ENCODE measurements at places on chromosomes 12 and 14.

DNA sequence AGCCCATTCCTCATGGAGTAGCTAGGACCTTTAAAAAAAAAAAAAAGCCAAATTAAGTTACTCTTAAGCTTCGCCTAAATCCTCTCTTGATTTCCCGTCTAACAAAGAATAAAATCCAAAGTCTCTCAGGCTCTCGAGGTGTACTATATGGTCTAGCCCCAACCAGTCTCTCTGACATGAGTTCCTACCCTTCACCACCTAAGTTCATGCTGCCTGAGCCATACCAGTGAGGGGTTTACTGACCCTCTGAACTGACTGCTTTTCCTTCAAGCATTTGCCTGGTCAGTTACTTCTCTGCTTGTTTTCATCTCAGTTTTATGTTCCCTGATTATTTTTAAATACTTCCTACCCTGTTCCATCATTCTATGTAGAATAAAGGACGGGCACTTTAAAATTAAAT, 58.2 kb upstream of the KCNMB4 start:
- DNase-seq, result no peak

- DNase-seq, result no peak
These were observed 88.8 kb downstream of the FUT8 start for GRCh38 chr14:65501328-65501727.

- no peak for DNase-seq
These were observed 77.4 kb upstream of the ALG10 start for GRCh38 chr12:33944703-33945437.

DNA sequence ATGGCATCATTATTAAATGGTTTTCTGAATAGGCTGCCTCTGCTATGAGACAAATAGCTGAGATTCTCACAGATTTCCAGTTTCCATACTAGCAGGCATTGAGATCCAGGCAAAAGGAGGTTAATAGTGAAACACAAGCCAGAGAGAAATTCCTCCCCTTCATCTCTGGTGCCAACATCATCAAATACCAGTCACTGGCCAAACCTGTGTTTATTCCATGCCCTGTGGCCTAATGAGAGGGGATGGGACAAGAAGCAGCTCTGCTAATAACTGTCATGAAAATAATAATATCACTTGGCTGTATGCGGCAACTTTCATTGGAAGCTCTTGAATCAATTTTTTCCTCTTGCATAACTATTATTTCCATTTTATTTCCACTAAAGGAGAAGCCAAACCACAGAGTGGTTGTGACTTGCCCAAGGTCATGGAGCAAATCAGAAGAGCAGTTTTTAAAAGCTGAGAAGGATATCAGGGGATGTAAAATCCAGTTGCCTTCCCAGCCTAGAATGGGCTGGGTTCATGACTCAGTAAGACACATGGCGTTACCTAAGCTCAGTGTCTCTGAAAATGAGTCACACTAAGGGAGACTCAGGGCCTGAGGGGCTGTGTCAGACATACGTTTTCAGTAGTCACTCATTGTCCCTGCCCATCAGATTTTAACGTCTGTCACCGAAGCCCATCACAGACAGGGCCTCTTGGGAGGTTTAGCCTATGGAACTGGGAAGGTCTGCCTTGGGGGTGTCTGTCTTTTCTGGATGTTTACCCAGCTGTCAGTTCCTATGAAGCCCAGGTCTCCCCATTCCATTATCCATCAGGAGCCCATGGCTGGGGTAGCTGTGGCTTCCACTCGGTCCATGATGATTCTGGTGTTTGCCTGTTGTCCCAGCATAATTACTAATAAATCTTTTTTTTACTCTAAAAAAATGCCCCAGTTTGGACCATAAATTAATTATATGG, 208.8 kb upstream of the EEA1 start:
- peak; percentile 85 for DNase-seq

DNA sequence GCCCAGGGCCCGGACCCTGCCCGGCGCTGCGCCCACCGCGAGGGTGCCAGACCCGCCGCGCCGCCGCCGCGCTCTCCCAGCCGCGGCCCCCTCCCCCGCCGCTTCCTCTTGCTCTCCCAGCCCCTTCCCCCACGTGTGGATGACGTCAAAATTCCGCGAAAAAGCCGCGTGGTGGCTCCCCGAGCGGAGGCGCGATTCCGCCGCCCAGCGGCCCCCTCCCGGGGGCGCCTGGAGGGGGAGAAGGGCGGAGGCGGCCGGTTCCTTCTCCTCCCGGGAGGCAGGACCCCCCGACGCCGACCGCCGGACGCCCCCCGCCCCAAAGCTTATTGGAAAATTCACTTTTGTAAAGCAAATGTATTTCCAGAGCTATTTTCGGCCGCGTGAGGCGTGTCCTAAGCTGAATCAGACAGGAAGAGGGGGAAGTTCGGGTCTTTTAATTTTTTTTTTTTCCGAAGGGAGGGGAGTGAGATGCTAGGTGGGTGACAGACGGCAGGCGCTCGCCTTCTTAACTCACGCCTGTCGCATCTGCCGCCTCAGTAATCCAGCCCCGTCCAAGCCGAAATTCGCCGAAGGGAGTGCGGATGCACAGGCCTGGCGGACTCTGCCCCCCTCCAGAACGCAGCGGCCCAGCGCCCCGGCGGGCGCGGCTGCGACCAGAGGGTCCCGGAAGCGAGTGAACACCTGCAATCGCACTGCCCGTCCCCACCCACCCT, 4.1 kb upstream of the CCND2 start:
- DNase-seq, result no peak

- no peak for DNase-seq
These were observed 48.3 kb downstream of the SCN8A start for GRCh38 chr12:51639361-51639760.

- no peak for DNase-seq
These were observed 87.9 kb downstream of the USP15 start for GRCh38 chr12:62347922-62348650.

DNA sequence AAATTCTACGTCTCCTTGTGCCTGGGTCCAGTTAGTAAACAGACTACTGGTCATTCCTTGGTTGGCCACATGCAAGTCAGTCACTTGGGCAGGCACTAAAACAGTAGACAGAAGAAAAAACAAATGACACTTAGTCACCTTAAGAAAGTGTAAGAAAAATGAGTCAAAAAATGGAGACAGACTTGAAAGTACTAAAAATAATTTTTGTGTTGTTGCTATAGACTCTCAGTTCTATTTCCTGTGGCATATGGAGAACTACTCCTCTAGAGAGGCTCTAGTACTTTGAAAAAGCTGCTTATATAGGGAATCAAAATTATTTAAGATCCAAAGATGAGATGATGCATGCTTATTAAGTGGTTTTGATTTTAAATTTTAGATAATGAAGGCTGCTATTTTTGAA, 56.0 kb downstream of the PTPRB start:
- DNase-seq, result no peak

- no peak for DNase-seq
These were observed 496.5 kb upstream of the ATP2B1 start for GRCh38 chr12:90205165-90205564.

GRCh38 chr12:95815632-95816212, 25.2 kb upstream of the NTN4 start:
- DNase-seq, result peak; percentile 45

- DNase-seq, result no peak
These were observed 168.5 kb downstream of the PPM1H start for GRCh38 chr12:62766496-62766895.

DNA sequence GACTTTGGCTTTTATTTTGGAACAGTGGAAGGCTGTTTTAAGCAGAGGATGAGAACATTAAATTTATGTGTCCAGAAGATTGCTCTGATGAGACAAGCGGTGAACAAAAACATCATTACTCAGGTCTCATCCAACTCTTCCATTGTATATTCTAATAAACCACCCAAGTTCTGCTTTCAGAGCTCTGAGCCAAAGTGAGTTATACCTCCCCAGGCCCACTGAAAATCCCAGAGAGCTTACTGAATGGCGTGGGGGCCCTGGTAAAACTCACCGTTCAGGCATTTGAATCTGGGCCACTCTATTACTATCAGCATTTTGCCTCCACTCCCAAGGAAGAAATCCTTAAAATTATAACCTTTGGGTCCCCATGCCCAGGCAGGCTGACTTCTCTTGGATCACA, 122.0 kb upstream of the HIF1A start:
- DNase-seq, result no peak

- DNase-seq, result no peak
These were observed 61.3 kb upstream of the RESF1 start for GRCh38 chr12:31897781-31898503.

Data from AG08395 (cell line).